H4 (cell line): ENCODE measurements at places on chromosomes 6 and 20. TPM values are rescaled to one million over a fixed set of nuclear protein-coding genes. Genes with fewer than 3 reads are reported as not detected.

GRCh38 chr6:33390767-33391277 is 801 bp upstream of the KIFC1 start:
- no peak for DNase-seq

- DNase-seq: no peak
These were observed 88.2 kb upstream of the MPC1 start for GRCh38 chr6:166470863-166471410.

The POPDC3 gene
- 35.9 and 42.4 TPM in 2 replicates for total RNA-seq

DNA sequence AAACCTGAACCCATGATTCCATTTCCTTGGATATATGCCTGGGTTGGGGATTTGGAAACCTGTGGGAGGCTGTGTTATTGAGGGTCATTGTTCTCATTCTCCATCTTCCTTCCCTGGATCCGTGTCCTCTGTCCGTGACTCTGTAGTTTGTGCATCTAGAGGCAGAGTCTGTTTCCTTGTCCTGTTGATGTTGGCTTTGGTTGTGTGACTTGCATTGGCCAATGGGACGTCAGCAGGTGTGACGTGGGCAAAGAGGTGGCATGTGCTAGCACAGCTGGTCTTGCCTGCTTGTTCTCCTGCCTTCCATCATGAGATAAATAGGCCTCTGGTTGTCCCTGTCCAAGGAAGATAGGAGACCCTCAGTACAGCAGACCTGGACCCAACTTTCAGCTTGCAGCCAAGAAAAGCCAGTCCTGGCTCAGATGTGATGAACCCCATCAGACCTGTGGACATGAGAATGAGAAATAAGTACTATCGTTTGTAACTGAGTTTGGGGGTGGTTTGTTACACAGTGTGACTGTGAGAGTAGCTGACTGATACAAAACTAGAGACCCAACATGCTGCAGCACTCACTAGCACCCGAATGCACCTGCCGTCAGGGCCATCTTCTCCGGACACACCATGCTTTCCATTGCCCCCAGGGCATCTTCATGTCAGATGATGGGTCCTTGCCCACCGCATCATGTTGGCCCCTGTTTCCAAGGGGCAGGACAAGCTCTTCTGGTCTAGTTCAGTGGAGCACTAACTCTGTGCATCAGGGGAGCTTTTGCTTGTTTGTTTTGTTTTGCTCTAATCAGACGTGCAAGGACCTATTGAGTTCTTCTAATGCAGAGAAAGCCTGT is 195.3 kb upstream of the SULF2 start:
- no peak for DNase-seq

The NHSL1 gene
- total RNA-seq: 3.1 and 4.4 TPM in 2 replicates

GRCh38 chr6:1577896-1578745 is 31.6 kb upstream of the FOXC1 start:
- no peak for DNase-seq

DNA sequence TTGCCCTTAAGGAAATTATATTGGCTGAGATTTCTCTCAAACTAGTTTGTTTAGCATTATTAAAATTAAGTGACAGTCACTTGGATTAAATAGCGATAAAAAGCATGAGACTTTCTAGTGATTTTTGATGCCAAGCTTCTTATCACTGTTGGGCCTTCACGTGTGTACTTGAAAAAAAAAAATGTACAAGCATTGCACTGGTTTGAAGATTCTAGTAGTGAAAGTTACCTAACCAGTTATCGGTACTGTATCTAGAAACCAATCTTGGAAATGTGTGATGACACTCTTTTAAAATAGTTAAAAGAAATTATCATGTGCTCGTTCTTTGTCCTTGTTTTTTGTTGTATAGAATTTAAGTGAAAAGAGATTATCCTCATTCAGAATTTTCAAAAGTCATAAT is 102.1 kb downstream of the SCAF8 start:
- DNase-seq: no peak

GRCh38 chr20:46572153-46572552 is 21.7 kb upstream of the OCSTAMP start:
- no peak for DNase-seq

DNA sequence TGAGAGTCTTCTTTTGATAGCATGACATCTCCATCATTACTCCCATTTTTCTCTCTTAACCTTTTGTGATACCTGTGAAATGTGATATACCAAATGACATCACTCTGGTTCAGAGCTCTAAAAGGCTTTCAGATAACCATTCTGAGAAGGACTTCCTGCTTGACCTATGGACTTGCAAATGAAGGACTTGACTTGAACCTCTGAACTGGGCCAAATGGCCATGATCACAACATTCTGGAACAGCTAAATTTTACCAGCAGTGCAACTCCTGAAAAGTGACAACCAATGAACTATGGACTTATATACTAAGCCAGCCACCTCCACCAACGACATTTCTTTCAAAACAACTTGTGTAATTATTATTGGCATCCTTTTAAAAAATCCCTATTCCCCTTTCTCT is 1085.8 kb upstream of the CITED2 start:
- DNase-seq: no peak

- DNase-seq: no peak
These were observed 68.2 kb downstream of the TBC1D7 start for GRCh38 chr6:13260101-13260598.
